ENCODE measurements at places on chromosomes 12 and 14.

DNA sequence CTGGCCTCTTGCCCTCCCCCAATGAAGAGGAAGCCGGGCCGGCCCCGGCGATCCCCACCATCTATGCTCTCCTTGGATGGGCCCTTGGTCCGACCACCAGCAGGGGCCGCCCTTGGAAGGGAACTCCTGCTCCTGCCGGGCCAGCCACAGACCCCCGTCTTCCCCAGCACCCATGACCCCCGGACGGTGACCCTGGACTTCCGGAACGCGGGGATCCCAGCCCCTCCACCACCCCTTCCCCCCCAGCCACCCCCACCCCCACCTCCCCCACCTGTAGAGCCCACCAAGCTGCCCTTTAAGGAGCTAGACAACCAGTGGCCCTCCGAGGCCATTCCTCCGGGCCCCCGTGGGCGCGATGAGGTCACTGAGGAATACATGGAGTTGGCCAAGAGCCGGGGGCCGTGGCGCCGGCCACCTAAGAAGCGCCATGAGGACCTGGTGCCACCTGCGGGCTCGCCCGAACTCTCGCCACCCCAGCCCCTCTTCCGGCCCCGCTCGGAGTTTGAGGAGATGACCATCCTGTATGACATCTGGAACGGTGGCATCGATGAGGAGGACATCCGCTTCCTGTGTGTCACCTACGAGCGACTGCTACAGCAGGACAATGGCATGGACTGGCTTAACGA is 19.4 kb downstream of the SETD1B start:
- no peak for DNase-seq

DNA sequence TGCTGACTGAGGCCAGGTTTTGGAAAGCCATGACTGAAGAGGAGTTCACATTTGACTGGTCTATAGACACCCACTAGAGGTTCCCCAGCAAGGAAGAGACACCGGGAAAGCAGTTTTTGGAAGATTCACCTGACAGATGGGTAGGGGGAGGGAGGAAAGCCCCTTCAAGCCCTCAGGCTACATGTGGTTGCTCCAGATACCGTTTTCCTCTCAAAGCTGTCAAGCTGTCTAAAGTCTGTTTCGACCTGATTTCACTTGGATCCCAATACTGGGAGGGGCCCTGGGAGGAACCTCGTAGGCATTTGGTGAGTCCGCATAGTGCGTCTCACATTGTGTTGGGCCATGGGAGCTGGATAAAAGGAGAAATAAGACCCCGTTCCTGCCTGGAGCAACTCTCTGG is 1.7 kb upstream of the LRP1 start:
- DNase-seq = no peak

DNA sequence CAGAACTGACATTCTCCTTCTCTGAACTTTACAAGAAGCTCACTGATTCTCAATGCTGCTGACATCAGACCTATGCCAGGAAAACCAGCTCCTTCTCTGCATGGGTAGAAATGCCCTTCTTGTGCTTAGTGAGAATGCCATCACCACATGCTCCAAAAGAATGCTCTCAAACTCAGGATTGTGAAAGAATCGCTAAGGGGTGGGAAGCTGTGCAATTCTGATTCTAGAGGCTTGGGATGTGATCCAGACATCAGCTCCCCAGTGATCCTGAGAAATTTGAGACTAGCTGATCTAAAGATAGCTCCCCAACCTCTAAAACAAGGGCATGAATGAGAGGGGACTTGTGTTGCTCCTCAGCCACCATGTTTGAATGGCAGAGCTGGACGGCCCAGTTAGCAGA is 113.2 kb downstream of the DPF3 start:
- DNase-seq = no peak

DNA sequence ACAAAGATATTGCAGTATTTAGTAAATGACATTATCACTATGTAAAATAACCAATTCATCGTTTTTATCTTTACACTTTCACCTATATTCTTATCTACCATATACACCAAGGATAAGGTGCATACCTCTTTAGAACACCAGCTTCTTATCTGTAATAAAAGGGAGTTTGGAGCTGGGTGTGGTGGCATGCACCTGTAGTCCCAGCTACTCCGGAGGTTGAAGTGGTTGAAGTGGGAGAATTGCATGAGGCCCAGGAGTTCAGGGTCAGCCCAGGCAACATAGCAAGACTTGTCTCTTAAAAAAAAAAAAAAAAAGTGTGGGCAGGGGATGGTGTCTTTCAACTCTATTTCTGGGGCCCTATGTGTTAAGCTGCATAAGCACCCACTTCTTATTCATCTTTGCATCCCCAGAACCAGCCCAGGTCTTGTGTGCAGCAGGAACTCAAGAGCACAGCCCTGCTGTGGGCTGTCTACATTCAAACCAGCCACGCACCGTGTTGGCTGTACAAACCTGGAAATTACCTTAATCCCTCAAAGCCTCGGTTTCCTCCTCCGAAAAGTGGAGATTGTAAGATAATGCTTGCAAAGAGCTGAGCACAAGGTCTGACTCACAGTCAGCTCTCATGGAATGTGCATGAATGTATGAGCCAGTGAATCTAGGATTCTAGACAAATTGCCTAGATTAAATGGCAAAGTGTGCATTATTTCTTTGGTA is 256.6 kb upstream of the FOXN3 start:
- DNase-seq = no peak

DNA sequence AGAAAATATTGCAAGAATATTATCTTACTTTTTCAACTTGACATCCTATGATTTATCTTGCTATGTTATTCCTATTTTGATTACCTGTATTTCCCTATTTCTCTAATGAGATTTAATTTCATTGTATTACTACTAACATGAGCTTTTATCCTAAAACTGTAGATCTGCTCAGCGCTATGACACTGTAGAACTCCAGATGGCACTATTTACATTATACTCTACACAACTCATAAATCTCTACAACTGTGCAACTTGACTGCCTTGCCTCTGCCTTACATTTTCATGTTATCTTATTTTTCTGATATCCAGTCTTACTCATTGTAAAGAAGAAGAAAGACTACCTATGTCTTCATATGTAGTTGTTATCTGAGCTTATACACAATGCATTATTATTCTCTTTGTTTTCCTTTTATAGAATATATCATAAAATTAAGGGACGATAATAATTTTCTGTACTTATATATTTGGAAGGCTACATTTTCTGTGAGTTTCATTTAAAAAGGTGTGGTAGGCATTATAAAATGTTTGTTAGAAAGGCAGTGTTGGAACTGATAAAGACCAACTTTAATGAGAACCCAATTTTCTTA is 24.1 kb downstream of the NUP37 start:
- no peak for DNase-seq

- no peak for DNase-seq
Measured at GRCh38 chr14:105411985-105412770, 7.4 kb upstream of the MTA1 start.

- no peak for DNase-seq
Measured at GRCh38 chr12:93500201-93500600, 32.9 kb downstream of the MRPL42 start.

DNA sequence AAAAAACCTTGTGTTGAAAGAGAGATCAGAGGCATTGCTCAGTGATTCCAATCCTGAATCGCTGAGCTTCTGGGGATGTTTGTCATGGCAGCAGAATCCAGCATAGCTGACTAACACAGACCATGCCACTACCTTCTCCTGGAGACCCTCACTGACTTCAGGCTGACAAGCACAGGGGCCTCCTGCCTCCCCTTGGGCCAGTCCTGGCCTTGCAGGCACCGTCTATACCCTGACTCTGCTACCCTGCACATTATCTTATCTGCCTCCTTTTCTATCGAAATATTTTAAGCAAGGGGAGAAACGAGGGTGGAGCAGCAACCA is 139.8 kb downstream of the KIF26A start:
- no peak for DNase-seq

DNA sequence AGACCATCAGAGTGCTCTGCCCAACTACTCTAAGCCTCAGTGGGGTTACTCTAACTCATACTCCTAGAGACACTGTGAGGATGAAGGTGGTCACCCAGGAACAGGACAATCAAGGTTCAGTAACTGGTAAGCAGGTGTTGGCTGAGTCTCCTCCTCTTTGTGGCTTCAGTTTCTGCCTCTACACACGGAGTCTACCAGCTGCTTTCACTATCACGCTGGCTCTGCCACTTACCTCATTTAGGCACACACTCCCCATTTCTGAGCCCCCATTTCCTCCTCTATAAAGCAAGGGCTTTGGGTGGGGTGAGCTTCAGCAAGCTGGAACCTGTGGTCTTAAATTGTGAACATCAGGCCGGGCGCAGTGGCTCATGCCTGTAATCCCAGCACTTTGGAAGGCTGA is 7.3 kb upstream of the TCHP start:
- DNase-seq = no peak

DNA sequence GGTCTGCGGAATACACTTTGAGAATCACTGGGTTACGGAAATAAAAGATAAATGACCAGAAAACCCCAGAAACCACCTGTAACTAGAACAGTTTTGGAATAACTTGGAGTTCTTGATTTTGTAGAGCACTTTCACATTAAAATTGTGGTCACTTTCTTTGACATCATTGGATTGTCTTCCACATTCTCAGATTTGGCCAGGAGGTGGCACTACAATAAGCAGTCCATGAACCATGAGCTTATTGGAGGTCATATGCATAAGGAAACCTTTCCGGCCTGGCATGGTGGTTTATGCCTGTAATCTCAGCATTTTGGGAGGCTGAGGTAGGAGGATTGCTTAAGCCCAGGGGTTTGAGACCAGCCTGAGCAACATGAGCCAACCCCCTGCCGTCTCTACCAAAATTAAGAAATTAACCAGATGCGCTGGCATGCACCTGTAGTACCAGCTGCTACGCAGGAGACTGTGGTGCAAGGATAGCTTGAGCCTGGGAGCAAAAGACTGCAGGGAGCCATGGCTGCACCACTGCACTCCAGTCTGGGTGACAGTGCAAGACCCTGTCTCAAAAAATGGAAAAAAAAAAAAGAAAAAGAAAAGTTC is 107.7 kb upstream of the CAND1 start:
- no peak for DNase-seq

DNA sequence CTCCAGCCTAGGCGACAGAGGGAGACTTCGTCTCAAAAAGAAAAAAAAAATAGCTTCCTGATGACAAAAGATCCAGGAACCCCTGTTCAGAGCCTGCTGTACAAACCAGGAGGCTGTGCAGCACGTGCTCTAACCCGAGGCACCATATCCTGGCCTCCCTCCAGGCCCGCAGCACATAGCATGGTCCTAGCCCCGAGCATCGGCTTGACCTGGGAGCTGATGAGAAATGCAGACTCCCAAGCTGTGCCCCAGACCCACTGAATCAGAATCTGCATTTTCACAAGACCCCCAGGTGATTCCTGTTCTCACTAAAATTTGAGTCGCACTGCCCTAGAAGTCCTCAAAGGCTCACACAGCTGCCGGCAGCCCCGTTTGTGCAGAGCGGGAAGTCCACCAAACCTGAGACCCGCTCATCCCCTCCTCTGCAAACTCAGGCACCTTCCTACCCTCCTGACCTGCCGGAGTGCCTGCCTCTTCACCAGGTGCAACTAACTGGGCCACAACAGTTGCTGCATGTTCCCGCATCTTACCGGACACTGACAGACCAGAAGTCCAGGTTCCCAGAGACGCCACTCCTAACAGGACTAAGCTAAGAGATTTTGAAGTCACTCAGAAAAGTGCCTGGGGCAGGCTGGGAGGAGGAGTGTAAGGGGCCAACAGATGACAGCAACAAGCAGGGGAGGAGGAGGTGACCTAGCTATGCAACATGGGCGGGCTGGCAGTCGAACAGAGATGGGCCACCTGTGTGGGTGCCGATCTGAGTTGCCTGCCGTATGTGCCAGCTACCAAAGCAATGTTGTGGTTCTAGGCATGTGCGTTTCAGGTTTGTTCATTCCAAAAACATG is 24.0 kb upstream of the RIN3 start:
- no peak for DNase-seq

DNA sequence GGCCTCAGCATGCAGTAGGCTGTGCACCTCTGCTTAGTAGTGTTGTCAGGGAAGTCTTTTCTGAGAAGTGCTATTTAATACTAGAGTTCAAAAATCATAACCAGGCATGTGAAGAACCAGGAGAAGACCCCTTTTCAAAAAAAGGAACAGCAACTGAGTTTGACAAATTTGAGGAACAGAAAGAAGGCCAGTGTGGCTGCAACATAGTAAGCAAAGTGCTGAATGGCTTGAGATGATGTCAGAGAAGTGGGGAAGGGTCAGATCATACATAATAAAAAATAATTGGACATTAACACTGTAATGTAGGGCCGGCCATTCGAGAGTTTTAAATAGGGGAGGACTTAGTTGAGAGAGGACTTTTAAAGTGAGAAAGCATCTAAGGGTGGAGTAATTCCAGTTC is 11.1 kb upstream of the CNTN1 start:
- no peak for DNase-seq

GRCh38 chr12:76249501-76249900 is 98.7 kb downstream of the BBS10 start:
- no peak for DNase-seq

DNA sequence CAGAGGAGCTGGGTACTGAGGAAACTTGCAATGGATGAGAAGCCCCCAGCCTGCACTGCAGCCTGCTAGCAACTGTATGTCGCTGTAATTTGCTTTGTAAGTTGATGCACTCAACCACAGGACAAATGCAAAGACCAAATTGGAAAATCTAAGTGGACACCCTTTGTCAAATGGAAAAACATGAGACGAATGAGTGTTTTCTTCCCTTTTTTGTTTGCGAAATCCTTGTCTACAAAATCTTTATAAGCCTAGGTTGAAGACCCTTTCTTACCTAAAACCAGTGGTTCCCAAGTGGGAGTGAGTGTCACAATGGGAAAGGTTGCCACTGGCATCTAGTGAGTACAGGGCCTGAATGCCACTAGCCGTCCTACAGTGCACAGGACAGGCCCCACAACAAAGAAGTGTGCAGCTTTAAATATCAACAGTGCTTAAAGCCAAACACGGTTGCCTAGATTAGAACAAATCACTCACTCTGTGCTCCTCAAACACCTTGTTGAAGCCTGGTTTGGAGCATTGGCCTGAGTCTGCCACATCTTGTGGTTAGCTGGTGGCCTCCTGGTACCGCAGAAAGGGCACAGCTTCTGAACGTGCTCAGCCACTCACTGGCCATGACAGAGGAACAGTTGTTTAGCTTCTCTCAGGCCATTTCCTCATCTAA is 7.6 kb upstream of the VASH1 start:
- DNase-seq = no peak

GRCh38 chr12:8681129-8681884 is 16.5 kb upstream of the RIMKLB start:
- no peak for DNase-seq

- no peak for DNase-seq
Measured at GRCh38 chr14:73739899-73740617, 25.9 kb upstream of the PNMA1 start.

GRCh38 chr14:22558221-22558913 is 30.7 kb downstream of the DAD1 start:
- DNase-seq = no peak

All from stimulated activated CD8-positive, alpha-beta memory T cell treated with anti-CD3 and anti-CD28 coated beads, Interleukin-15, amount 100 ng/mL, for 24 hours (primary cell).